ENCODE measurements at places on chromosomes 7 and 10.
A peak's percentile ranks its signal among the peaks of the same experiment; 100 is the strongest.

GRCh38 chr10:127998501-127999144 is 91.7 kb downstream of the PTPRE start:
- no peak for DNase-seq

DNA sequence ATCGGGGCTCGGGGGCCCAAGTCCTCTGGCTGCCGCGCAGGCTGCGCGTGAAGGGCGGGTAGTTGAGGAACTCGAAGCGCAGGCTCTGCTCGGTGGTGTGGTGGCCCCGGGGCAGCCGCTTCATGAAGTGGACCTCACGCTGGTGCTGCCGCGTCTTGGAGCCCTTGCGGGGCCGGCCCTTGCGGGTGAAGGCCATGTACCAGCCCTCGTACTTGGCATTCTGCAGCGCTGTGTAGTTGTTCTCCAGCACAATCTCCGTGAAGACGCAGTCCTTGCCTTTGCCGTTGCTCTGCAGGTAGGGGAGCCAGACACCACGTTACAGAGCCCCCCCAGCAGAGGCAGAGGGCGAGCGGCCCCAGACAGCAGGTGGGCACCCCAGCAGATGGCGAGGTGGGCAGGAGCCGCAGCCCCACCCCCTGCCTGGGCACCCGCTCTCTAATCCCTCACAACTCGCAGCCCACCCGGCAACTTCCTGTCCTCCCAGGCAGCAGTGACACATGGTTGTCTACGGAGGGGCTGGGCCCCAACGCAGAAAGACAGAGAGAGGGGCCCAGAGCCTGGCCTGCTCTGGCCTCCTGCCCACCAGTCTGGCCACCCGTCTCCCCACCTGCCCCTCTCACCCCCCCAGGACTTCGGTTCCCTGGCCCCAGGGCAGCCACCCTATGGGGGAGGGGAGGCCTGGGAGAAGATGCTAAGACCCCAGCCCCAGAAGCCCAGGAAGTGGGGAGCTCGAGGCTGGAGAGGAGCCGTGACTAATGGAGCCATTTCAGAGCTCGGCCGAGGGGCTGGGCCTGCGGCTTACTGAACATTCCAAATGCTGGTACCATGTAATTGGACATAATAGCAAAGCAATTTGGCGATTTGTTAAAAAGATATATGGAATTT is 5.3 kb downstream of the FGF8 start:
- DNase-seq = no peak

GRCh38 chr10:15719899-15720634 is at the start of gene ITGA8:
ITGA8 (minus strand) TSS chr10:15719922; CDS start chr10:15719771, 151 bp downstream.
- DNase-seq = no peak

GRCh38 chr7:111735661-111736551 is 173.6 kb upstream of the IMMP2L start:
- peak; percentile 59 for DNase-seq

- DNase-seq = no peak
These were observed 28.5 kb downstream of the CNNM1 start for GRCh38 chr10:99357691-99358090.

DNA sequence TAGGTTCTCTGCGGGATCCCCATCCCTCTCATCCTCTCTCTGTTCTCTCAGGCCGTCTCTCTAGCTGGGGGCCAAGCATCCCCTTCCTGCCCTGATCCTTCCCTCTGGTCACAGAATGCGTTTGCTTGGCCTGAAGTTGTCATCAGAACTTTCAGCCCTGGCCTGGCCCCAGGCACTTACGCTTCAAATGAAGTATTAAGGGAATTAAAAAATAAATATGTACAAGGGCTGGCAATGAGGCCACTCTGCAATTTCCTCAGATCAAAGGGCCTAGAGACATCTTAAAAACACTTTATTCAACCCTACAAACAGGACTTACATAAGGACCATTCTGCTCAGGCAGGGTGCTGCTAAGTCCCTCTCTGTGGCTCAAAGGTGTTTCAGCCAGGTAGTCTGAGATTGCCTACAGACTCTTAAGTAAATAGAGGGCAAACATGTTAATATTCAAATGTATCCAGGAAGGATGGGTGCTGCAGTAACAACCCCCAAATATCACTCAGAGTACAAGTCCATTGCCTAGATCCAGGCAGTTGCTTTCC is 16.0 kb downstream of the SFTPD start:
- no peak for DNase-seq

DNA sequence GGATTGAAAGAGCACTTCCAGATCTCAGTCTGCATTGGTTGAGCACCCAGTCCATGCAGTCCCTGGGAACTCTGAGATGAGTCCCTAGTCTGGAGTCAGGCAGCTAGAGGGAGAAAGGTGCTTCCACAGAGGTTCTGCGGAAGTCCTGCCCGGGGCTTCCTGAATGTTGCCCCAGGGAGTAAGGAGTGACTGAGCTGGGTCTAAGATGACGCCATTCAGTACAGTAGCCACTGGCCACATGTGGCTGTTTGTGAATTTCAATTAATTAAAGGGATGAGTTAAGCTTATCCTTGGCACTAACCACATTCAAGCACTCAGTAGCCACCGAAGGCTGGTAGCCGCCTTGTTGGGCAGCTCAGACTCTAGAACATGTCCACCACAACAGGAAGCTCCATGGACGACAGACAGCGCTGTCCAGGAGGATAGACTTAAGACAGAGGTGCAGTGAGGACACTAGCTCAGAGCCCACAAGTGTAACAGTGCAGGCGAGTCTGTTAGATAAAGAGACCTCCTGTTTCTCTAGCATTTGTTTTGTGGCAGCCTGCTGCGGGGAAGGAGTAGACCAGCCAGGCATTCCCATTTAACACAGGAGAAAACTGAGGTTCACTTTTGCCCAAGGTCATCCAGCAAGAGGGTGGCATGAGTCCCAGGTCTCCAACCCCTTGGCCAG is 101.6 kb upstream of the PPIF start:
- no peak for DNase-seq

GRCh38 chr7:116525913-116526861 is 1.4 kb downstream of the CAV1 start:
- peak; percentile 84 for DNase-seq

- DNase-seq = no peak
These were observed 638.4 kb downstream of the GALNT17 start for GRCh38 chr7:71770269-71770907.

GRCh38 chr10:26832960-26833359 is 27.8 kb downstream of the ABI1 start:
- DNase-seq = no peak

GRCh38 chr7:130242198-130243014 is 24.3 kb upstream of the CPA2 start:
- DNase-seq = peak; percentile 20

DNA sequence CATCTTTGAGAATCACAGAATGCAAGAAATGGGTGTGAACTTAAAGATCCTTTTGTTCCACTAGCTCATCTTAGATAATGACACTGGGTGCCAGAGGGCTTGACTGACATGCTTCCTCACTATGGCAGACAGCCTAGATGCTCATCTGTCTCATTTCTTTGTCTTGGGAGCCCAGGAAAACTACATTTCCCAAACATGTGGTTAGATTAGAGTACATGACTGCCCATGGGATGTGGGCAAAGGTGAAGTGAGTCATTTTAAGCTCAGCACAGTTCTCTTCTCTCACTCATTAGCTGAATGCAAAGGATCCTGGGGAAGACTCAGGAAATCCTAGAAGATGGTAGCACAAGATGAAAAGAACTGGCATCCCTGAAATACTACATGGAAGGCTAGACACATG is 32.5 kb upstream of the TBX20 start:
- DNase-seq = no peak

- no peak for DNase-seq
These were observed 5.1 kb downstream of the CACNA2D1 start for GRCh38 chr7:82438521-82438920.

DNA sequence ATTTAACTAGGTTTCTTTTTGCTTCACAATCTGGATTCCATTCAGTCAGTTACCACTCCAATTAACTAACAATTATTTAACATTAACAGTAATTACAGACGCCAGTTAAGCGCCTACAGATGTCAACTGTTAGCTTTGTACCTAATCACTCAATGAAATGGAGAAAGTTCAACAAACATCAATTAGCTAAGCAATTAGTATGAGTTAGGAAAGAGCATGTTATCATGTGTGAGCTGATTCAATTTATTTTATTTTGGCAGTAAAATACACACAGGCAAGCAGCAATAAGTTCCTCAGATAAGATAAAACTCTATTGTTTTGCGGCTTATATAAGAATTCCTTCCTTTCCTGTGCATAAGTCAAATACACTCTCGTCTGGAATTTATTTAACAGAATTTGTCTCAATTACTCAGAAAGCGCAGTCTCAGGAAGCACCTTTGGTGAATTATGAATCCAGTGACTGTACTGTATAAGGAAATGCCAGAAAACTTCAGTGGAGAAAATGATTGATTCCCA is 427.1 kb upstream of the GALNT17 start:
- no peak for DNase-seq
